T-helper 1 cell (primary cell): ENCODE measurements at places on chromosomes 1 and 21.

DNA sequence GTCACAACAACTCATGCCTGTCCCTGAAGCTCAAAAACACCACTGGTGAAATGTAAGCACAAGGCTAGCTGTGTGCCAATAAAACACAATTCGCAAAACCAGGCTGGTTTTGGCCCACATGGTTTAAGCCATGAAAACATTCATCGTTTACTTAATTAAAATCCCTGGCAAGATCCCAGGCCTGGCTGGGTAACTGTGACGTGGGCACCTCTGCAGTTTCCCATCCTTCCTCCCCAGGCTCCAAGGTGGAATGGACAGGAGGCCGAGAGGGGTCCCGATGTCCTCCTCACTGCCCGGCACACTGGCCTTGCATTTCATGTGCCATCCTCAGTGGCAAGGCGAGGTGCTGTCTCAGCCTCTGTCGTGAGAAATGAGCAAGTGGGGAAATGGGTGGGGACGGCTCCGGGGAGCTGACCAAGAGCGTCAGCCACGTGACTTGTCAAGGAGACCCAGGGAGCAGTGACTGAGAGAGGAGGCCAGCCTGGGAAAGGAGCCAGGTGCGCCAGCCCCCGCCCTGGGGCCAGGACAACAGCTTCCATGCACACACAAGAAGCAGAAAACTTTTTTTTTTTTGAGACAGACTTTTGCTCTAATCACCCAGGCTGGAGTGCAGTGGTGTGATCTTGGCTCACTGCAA lies 153.1 kb upstream of the RAB4A start:
- DNase-seq, result no peak

- DNase-seq, result no peak
These were observed 53.8 kb upstream of the BCL10 start for GRCh38 chr1:85330214-85330631.

GRCh38 chr1:160357286-160358002 lies 9.4 kb upstream of the NHLH1 start:
- DNase-seq, result no peak

DNA sequence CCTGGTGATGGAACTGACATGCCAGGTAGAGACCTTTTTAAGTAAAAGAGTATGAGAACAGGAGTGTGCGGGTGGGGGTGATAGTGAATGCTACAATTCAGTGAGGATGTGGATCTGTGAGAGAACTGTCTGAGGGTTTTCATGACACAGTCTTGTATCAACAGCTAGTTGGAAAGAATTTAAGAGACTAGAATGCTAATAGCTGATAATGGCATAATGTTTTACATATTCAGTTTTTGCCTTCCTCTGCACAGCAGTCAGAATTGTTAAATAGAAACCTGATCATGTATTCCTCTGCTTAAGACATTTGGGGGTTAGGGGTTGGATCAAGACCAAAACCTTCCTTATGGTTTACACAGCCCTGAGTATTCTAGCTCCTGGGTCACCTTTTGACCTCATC lies 152.8 kb upstream of the ZRANB2 start:
- DNase-seq, result no peak

DNA sequence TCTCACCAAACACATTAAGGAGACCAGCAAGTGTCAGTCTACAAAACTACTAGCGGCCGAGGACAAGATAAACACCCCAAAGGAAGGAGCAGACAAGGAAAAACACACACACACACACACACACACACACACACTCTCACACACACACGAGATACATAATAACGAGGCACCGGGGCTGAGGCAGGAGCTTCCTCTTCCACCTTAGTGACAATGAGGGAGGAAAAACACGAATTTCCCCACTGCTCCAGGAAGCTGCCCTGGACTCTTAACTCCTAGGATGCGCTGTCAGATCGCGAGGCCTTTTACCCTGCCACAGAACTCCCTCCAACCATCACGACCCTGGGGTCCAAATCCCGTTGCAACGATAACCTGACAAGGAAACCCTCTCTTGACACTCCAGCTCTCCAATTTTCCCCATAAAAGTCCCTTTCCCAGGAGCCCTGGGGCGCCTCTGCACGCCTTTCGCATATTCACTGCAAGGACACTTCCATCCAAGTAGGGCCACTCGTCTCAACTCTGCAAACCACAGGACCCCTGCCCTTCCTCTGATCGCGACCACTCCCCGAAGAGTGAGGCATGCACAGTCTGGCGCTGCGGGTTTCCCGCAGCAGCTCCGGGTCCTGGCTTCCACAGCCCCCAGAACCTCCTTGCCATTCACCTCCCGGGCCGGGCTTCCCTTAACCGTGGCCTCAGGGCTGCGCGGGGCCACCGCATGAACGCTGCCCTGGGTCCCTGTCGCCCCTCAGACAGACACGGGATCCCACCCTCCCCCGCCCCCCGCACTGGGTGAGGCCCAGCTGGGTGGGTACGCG lies 581 bp downstream of the ETV3 start:
- no peak for DNase-seq

DNA sequence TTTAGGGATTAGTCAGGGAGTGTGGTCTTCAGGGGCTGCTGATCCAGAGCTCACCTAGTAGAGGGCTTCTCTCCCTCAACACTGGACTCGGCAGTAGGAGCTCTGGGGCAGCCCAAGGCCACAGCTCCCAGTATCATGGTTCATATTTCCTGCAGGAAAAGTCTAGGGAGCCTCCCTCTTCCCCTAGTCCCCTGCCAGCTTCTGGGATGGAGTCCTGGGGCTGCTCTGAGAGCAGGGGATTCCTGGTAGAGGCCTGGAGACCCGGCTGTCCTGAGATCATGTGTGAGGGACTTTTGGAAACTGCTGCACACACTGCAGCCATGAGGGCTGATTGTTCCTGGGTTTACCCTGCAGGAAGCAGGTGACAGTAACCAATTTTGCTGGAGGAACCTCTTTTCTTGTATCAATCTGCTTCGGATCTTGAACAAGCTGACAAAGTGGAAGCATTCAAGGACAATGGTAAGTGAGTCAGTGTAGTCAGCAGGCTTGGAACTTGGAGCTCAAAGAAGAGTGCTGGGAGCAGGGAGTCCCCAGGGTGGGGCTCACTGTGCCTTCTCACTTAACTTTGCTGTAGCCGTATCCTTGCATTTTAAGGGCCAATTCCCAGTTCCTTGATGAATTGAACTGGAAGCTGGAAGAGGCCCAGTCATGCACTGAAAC lies 16.3 kb downstream of the STRIP1 start:
- DNase-seq, result no peak

DNA sequence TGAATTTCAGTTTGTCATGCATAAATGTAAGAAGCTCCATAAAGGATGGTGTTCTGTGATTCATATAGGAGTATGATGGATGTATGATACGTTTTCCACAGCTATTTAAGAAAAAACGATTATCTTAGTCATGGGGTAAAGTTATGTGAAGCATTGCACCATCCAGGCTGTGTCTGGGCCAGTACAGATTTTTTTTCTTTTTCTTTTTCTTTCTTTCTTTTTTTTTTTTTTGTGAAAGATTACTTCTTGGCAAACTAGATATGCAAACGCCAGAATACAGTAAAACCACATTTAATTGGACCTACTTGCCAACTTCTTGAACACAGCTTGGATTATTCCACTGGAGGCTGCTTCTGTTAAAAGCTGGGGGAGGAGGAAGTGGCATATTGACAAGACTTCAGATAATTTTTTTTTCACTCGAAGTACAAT lies 14.9 kb downstream of the ZBTB18 start:
- DNase-seq, result no peak

DNA sequence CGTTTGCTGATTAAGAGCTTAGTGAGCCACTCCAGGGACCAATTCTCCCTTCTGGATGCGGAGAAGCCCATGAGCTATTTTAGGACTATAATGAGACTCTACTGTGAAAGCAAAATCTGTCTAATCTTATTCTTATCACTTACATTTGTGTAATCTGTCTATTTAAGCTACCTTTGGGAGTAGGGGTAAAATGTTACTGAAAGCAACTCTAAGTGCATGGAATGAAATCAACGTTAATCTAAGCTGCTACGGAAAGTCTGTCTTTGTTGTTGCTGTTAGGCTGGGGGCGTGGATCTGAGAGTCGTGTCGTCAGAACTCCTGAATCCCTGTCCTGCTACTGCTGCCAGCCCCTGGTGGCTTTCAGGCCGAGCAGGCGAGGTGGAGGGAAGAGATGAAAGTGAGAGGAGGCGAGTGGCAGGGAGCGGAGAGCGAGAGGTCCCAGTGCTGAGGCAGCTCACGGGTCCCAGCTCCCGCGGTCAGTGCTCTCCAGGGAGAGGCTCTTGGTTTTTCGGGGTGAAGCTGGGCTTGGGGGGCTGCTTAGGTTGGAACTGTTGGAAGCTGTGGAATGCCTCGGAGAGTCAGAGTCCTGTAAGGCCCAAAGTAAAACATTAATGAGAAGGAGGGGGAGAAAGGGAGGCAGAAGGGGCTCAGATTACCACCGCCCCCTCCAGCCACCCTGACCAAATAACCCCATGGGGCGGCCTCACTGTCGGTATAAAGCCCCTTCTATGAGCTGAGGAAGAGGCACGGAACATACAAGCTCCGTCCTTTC lies 53.9 kb downstream of the COQ8A start:
- DNase-seq, result no peak

DNA sequence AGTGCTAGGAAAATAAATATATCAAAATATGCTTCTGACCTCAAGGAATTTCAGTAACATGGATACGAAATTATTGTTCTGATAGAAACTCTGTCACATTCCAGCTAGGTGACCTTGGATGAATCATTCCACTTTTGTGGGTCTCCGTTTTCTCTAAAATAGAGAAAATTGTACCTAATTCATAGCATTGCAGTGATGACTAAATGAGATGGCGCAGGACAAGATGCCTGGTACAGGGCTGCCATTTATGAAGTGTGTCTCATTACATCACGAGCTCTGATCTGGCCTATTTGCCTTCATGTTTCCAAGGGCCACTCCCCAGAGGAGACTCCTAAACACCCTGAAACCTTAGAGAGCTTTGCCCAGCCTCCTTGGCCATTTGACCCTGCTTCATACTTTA lies 480.0 kb upstream of the USP24 start:
- DNase-seq, result no peak

DNA sequence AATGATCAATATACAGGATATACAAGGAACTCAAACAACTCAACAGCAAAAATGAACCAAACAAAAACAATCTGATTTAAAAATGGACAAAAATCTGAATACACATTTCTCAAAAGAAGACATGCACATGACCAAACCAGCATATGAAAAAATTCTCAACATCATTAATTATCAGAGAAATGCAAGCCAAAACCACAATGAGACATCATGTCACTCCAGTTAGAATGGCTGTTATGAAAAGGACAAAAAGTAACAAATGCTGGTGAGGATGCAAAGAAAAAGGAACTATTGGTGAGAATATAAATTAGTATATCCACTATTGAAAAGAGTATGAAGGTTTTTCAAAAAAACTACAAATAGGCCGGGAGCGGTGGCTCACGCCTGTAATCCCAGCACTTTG lies 42.0 kb downstream of the FCRL3 start:
- DNase-seq, result no peak
